Tongue (tissue), 3 donors: ENCODE measurements at places on chromosomes 4 and X.

GRCh38 chr4:93770201-93770600, 58.4 kb upstream of the ATOH1 start:
- DNase-seq: no peak

DNA sequence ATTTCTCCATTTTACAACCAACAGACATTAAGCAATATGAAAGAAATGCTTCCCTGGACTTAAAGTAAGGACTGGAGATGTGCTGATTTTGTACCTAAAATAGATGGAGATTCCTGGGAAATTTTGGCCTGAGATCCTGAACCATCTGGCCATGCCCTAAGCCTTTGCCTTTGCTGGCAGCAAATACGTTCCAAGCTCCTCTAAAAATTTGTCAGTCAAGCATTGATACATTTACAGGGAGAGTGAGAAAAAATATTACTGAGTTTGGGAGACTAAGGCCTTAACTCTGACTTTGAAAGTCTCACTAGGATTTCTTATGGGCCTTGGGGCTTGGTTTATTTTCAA, 63.9 kb downstream of the FHDC1 start:
- no peak for DNase-seq

DNA sequence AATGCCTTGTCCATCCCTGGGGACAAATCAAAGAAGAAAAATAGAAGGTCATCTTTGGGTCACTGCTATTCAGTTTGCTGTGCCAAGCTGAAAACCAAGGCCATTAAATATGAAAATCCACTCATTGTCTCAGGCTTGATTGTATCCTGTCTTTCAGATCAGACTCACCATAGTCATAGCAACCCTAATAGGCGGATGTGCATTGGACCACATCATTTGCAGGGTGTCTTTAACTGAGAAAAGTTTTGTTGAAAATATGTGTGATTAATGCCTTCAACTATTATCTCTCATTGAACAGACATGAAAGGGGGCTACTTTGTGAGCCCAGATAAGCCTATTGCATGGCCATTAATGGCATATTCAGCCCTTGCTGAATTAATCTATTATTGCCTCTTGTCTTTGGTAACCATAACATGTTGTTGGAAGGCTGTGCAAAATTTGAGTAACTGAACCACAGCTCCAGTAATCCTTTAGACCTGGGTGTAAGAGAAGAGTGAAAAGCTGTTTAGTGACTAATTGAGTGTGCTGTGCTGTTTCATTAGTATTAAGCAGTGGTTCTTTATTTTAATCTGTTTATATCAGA, 453.6 kb upstream of the EPHA5 start:
- DNase-seq: no peak

- DNase-seq: peak; percentile 53
These were observed 93.2 kb downstream of the GASK1B start for GRCh38 chr4:158079661-158080060.

- no peak for DNase-seq
These were observed 12.1 kb upstream of the VSIG4 start for GRCh38 chrX:66051980-66052379.

- DNase-seq: peak; percentile 20
These were observed 488.2 kb downstream of the GRID2 start for GRCh38 chr4:92791871-92792440.

DNA sequence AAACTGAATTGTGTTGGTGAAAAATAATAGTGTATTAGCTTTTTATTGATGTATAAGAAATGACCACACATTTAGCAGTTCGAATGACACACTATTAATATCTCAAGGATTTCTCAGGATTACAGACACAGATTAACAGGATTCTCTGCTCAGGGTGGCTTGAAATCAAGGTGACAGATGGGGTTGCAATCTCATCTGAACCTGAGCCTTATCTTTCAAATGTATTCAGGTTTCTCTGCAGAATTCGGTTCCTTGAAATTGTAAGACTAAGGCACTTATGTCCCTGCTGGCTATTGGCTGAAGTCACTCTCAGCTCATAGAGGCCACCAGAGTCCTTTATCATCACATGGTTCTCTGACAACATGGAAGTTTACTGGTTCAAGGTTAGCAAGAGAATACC, 1780.1 kb downstream of the ARAP2 start:
- DNase-seq: no peak

- DNase-seq: no peak
These were observed 40.7 kb upstream of the PUDP start for GRCh38 chrX:7188672-7189071.

DNA sequence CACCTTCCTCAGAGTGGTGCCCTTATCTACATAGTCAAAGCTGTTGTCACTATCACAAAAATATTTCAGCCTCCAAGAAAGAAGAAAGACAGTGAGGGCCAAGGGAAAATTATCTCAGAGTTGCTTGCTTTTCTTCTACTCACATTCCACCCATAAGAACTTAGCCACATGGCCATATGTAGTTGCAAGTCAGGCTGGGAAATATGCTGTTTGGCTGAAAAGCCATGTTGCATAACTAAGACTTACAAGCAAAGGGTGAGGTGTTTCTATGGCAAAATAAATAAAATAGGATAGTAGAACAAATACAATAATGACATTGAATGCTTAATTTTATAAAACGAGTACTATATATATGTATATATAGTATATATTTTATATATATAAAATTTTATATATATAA, 365.9 kb upstream of the PABPC4L start:
- no peak for DNase-seq

DNA sequence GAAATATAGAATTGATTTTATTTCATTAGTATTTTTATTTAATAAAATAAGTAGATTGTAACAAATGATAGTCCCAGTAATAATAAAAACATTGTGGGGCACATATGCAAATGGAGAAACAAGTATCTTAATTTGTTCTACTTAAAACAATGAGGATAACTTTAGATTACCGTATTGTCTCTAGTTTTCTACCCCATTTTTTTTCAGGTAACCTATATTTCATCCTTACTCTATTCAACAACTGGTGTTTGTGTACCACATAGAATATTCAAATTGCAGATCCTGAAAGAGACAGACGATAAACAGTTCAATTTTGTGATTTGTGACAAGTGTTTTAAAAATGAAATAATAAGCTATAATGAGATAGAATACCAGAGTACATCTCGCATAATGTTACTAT, 671.8 kb downstream of the GALNTL6 start:
- DNase-seq: no peak

- peak; percentile 11 for DNase-seq
These were observed 22.2 kb downstream of the C4orf50 start for GRCh38 chr4:5995901-5996623.

- no peak for DNase-seq
These were observed 165.1 kb downstream of the AFAP1 start for GRCh38 chr4:7774301-7775294.

DNA sequence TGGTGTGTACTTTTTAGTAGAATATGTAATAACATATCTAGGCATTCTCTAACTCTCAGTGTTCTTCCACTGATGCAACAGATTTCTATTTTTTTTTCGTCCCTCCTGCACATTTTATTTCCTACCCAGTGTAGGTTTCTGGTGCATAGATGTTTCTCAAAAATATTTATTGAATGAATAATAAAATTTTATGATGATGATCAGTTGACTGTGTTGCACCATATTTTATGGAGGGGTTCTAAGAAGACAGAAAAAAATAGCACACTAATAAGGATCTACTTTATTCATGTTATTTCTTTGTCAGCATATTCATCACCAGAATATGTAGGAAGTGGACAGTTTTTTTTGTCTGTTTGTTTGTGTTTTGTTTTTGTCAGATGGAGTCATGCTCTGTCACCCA, 2529.3 kb downstream of the ARAP2 start:
- DNase-seq: no peak

GRCh38 chrX:11431786-11432185, 138.6 kb downstream of the AMELX start:
- no peak for DNase-seq

DNA sequence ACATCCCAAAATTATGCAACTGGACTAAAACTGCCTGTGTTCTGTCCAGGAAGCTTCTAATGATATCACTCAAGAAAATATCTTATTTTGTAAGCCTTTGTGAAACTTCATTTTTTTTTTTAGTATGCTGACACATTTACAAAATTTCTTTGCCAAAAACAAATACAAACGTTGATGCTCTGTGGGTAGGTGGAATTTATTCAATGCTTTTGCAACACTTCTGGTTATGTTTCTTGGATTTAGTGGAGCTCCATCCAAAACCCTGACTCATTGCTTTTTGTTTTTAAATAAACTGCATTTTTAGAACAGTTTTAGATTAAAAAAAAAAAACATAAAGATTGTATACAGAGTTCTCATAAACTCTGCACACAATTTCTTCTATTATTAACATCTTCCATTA, 250.9 kb upstream of the MAOA start:
- no peak for DNase-seq

DNA sequence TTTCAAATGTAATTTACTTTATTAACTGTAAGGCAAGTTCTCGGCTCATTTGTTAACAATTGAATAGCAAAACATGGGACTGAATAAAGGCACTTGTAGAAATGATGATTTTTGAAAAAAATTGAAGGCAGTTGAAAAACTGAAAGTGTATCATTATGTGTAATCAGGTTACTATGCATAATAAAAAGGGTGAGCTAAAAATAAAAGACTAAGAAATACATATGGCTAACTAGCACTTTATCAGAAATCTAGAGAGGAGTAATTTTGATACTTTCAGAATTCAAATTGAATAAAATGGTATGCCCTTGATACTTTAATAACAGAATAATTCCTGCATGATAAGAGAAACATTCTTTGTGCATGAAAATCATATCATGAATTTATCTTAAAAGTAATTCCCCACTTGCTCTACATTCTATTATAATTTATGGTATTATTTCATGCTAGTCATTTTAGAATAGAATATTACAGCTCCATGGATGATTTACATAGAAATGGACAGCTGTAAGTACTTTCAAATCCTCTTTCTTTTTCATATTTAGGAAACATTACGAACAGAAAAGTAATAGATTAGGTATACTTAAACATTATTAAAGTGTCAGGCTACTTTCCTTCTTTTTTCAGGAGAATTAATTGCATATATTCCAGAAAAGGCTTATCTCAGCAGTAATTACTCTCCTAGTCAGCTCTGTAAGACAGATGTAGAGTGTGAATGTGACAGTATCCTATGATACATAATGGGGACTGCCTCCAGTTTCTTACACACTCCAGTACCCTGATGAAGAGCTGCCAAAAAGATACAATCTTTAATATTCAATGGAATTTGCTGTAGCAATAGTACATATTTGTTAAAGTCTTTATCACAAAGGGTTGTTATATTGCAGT, 697.3 kb downstream of the CCSER1 start:
- DNase-seq: no peak

DNA sequence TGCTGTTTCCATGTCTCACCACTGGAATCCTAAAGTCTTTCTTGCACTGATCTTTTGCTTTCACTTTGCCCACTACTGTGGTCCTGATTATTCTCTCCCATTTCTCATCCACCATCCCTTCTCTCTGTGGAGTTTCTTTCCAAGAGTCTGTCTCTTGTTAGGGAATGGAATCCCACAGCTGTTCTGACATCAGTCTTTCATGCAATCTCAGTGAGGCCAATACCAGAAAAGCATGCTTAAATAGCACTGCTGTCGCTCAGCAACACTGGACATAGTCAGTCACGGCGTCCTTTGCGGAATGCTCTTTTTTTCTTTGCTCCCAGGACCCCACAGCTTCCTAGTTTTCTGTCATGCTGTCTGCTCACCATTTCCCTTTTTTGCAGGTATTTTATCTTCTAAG, 20.1 kb downstream of the SLITRK4 start:
- peak; percentile 62 for DNase-seq

- no peak for DNase-seq
These were observed 17.6 kb downstream of the TBL1X start for GRCh38 chrX:9482408-9482807.

DNA sequence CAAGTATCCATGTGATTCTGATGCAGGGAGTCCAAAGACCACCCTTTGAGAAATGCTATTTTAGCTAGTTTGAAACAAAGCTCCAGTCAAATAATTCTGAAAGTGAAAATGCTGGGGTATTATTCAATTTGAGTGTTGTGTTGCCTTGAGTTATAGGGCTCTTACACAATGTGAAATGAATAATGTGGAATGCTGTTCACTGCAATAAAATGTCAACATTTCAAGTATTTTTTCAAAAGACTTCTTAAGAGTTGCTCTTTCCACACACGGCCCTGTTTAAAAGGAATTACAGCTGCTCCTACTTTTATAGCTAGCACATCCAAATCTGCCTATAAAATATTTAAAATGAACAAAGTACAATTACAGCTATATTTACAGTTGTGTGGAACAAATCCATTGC, 27.5 kb upstream of the PLS3 start:
- peak; percentile 12 for DNase-seq

DNA sequence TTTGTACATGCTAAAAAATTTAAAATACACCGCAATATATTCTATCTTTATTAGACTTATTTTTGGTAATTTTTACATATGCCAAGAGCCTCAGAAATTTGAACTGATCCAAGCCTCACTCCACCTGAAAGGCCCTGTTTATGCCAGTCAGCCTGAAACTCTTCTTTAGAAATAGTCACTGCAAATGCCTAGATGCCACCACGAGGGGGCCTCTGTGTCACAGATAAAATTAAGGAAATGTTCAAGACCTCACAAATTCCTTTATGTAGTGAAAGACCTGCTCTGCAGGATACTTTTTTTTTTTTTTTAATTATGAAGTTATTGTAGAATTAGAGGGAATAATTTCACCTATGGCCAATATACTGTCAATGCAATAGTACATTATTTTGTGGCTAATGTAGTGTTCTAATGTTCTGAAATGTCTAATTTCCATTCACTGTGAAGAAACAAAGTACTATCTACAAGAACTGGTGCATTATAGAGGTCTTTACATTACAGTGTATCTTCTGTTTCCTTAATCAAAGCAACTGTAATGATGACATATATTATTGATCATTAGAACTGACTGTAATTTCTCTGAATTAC, 69.8 kb downstream of the DTHD1 start:
- DNase-seq: peak; percentile 76

DNA sequence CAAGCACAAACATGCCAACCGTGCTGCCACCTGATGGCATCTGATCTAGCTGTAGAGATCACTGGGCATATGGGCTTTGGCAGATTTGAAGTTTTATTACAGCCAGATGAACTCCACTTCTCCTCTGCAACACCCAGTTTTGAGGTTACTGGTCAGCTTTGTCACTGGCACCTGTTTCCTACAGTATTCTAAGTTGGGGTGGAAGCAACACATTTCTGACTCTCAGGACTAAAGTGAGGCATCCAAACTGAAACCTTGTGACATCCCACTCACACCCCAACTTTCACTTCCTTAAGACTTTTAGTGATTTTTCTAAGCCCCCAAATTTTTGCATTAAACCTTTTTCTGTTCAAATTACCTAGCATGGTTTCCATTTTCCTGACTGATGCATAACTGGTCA, 115.1 kb upstream of the PCDH18 start:
- no peak for DNase-seq

GRCh38 chrX:20046223-20046622, 55.4 kb upstream of the BCLAF3 start:
- DNase-seq: no peak
